MM.1S (cell line): ENCODE measurements at places on chromosomes 1 and 21.

DNA sequence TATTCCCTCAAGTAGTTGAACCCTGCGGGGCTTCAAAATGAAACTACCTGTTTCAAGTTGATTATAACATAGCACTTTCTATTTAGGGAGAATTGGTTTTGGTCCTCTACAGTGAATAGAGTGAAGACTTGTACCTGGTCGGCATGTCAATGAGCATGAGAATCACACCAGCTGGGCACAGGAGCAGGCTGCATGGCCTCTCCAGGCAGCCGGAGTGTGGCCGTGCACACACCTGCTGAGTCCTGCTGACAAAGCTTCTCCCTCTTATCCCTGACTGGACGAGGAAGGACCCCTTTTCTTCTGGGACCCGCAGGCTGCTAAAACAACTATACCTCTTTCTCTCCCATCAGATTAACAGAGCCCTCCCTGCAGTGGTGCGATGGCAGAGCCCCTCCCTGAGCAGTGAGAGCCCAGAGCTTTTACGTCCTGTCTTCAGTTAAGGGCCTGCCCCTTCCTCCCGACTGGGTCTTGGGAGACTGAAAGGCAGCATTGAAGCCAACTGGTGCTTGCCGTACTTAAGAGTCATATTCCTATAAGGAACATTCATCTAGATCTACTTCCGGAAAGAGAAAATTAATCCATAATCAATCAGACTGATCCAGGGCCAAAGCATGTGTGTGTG, 124.9 kb downstream of the CAPN8 start:
- DNase-seq, result no peak

GRCh38 chr1:190129366-190129765, 348.3 kb downstream of the BRINP3 start:
- no peak for DNase-seq

DNA sequence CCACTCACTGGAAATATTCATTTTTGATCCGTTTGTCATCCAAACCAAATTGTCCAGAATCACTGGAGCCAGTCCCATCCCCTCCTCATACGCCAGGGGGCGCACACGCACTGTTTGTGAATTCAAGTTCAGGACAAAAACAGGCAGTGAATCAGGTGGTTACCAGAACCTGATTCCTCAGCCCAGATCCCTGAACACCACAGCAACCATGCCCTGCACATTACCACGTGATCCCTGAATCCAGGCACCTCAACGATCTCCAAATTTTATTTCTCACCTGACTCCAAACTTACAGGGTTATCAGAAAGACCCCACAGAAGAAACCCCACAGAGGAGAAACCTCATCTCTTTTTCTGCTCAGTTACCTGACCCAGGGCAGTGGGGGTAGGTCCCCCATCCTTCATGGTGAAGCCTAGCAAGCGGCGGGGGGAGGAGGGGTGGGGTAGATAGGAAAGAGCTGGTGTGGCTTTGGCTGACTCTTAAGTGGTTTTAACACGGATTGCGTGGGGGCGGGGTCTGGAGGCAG, 1.4 kb upstream of the PTPRF start:
- peak; percentile 78 for DNase-seq

- no peak for DNase-seq
These were observed 63.7 kb downstream of the SLC45A1 start for GRCh38 chr1:8381618-8382017.

DNA sequence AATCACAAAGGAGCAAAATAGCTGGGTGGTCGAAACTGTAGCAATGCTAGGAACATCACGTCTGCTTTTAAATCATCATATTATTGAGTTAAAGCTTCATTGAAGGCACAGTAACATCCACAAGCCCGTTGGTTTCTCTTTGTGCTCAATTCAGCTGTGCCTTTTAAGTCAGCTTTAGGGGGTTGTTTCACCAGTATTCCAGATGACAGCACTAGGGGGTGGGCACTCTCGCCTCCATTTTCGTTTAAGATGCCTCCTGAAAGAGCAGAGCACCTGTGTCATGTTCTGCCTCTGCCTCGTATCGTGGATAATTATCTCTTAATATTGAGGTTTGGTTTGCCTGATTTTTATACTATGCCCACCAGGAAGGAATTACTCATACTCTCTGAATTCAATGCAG, 139.8 kb upstream of the PTBP2 start:
- DNase-seq, result no peak

DNA sequence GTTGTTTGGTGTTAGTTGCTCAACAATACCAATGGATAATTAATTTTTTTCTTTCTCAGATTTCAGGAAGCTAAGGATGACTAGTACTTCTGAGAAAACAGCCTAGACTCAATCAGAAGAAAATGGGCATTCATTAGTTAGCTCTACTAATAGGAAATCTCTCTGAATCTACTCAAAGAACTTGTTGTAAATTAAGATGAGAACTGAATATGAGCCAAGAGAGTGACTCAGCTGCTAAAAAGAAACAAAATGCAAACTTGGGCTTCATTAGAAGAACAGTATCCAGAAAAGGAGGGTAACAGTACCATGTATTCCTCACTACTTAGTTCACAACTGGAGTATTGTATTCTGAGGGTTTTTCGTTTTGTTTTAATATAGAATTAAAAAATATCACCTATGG, 12.5 kb downstream of the FOXJ3 start:
- no peak for DNase-seq

DNA sequence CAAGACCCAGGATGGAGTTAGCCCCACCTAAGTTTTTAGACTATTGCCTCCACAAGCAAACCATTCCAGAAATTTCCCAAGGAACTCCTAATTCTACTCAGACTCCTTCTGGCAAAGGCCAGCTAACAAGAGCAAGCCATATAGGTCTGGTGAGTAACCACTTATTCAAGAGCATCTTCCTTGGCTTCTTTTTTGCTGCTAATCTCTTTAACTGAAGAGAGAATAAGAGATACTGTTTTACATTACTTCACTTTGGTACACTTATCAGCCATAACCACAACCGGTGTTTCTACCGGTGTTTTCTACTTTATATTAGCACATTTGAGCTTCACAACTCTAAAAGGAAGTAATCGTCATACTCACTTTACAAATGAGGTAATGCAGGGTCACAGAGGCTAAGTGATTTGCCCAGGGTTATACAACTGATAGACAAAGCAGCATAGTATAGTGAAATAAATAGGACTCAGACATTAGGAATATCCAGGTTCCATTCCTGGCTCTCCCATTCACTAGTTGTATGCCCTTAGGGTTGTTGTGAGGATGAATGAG, 1.7 kb upstream of the EPS15 start:
- DNase-seq, result no peak

GRCh38 chr1:196896355-196896754, 8.5 kb downstream of the CFHR4 start:
- DNase-seq, result no peak

DNA sequence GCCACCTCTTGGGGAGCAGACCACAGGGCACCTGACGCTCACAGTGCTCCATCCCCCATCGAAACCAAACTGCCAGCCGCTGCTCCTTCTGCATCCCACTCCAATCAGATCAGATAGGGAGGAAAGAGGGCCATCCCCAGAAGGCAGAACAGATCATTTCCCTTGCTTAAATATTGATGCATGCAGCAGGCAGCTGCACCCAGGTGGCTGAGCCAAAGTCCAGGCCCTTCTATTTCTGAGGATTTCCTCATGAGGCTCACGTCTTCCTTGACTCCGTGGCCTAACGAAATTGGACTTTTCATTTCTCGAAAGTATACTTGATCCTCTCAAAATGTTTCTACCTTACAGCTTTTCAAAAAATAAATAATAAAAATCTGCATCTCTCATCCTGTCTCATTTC, 239.2 kb downstream of the ATG4C start:
- DNase-seq, result no peak

DNA sequence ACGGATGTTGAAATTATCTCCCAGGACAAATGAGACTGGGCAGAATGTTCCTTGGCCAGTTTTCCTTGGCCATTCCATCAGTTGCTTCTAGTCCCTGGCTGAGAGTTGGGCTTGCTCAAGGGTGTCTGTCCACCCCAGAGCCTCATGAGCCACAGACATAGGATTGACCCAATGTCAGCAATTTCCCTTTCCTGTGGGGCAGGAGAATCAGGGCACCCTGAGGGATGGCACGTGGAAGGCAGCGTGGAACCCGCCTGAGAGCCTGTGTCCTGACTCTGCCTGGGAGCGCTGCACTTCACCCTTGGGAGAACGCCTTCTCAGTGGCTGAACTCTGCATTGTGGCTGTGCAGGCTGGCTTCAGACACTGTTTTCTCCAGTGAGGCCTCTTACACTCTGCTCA, 71.3 kb upstream of the B3GALNT2 start:
- no peak for DNase-seq

- DNase-seq, result no peak
These were observed 781 bp downstream of the TTLL7 start for GRCh38 chr1:83998205-83998497.

- DNase-seq, result peak; percentile 87
These were observed 220.7 kb downstream of the ASTN1 start for GRCh38 chr1:176943783-176944182.

- no peak for DNase-seq
These were observed 16.6 kb upstream of the S1PR1 start for GRCh38 chr1:101219924-101220870.

DNA sequence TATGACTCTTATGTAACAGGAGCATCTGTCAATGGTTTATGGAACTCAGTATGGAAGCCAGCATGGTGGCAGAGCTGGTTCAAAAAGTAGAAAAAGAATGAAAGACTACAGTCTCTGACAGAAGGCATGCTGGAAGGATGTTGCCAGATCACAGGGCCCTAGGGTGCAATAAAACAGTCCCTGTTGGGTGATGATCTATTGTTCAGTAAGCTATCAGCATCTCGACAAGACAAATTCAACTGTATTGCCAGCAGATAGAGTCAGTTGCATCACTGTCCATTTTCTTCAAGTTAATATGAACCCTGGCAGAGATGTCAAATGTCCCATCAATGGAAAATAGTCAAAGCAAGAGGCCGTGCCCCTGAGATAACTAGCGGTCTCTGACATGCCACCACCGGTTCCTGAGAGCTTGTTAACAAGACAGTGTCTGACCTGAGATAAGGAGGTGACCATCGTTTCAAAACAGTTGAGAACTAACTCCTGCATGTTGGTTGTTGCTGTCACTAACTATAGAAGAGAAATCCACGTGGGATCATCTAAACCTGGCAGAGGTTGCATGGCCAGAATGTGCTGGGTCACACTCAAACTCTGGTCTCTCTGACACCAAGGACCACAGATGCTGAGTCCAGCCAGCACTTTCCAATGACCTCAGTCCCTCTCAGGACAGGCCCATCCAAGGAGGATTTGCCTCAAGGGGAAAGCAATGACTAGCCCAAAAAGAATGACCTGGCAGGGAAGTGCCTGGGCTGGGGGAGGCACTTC, 125.9 kb downstream of the RIPK4 start:
- DNase-seq, result no peak

- no peak for DNase-seq
These were observed 110.2 kb upstream of the PLD5 start for GRCh38 chr1:242634732-242635131.

DNA sequence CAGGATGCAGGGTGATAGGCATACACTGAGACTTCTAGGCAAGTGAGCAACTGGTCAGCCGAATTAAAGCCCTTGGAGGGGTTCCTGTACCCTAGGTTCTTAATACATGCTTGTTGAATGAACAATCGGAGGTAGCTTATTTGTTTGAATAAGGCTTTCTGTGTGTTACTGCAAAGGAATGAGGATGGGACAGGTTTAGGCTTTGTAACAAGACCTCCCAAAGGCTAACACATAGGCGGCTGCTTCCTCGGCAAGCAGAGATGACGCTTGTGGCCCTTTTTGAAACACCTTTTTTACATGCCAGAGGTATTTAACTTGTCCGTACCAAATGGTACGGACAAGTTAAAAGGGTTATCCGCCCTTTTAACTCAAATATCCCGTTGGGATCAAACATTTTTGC, 511.6 kb downstream of the KIF26B start:
- no peak for DNase-seq

GRCh38 chr1:23444104-23444533, 19.6 kb upstream of the TCEA3 start:
- DNase-seq, result no peak
